ENCODE measurements at places on chromosomes 7 and 10. TPM values are rescaled to one million over a fixed set of nuclear protein-coding genes. Genes with fewer than 3 reads are reported as not detected.

The SLC16A12 gene
- not detected for total RNA-seq

The SLC26A3 gene
- not detected for total RNA-seq

The CCDC71L gene
- 27.5 TPM for total RNA-seq

The LIPF gene
- total RNA-seq = not detected

The KNDC1 gene
- under 0.01 TPM for total RNA-seq

The ITPRID1 gene
- total RNA-seq = not detected

The DNAH11 gene
- total RNA-seq = under 0.01 TPM

The CPA4 gene
- not detected for total RNA-seq

The VGF gene
- total RNA-seq = under 0.01 TPM

The SDK1 gene
- 0.81 TPM for total RNA-seq

The NMT2 gene
- 4.6 TPM for total RNA-seq

The ITGA8 gene
- not detected for total RNA-seq

The STRIP2 gene
- 0.81 TPM for total RNA-seq

The CPA1 gene
- total RNA-seq = not detected

The FAM171A1 gene
- 1.1 TPM for total RNA-seq

The TES gene
- 88.1 TPM for total RNA-seq

The DYNC1I1 gene
- total RNA-seq = 0.54 TPM

The MSMB gene
- not detected for total RNA-seq

The VPS37D gene
- not detected for total RNA-seq

The TEX47 gene
- total RNA-seq = not detected

The IDI2 gene
- total RNA-seq = not detected

The CEP41 gene
- 7.0 TPM for total RNA-seq

The ADCYAP1R1 gene
- not detected for total RNA-seq
